ENCODE measurements at places on chromosomes 2 and 18.

GRCh38 chr2:132420816-132421805 lies 4.5 kb downstream of the GPR39 start:
- DNase-seq, result no peak

DNA sequence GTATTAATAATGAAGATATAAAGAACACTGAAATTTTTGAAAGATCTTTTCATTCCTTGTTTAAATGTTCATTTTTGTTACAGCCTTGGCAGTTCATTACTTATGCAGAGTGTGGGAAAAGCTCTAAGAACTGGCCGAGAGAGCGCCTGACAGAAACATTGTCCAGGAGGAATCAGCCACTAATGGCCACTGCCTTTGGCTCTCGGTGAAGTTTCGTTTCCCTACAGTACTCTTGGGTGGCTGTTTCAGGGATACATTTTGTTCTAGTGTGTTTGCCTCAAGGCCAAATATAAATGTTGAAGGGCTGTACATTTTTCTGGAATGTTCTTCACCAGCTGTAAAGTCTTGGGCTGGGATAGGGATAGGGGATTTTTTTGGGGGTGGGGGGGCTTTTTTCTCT lies 10.7 kb downstream of the SPTBN1 start:
- no peak for DNase-seq

GRCh38 chr2:160680294-160680693 lies 186.7 kb upstream of the RBMS1 start:
- no peak for DNase-seq

DNA sequence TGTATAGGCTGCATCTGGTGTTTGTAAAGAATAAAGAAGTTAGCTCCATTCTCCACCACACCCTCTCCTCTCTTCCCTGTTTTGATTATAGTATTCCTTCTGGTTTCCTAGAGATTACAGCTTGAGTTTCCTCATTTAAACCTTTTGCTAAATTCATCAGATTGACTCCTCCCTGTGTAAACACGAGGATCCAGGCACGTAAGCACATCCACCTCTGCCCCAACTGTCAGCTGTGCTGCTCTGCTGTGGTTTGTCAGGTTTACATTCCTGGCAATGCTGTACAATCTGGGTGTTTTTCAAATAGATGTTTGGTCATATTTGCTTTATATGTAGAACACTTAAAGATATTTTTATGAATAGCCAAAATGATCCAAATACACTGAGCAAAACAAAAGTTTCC lies 302.8 kb downstream of the PTGR3 start:
- DNase-seq, result no peak

GRCh38 chr2:122341007-122341406 lies 585.6 kb downstream of the TSN start:
- DNase-seq, result no peak

GRCh38 chr2:219906114-219907010 lies 278.9 kb downstream of the SLC4A3 start:
- DNase-seq, result no peak

- DNase-seq, result no peak
Observed at GRCh38 chr2:223813329-223813728, 24.1 kb downstream of the AP1S3 start.

DNA sequence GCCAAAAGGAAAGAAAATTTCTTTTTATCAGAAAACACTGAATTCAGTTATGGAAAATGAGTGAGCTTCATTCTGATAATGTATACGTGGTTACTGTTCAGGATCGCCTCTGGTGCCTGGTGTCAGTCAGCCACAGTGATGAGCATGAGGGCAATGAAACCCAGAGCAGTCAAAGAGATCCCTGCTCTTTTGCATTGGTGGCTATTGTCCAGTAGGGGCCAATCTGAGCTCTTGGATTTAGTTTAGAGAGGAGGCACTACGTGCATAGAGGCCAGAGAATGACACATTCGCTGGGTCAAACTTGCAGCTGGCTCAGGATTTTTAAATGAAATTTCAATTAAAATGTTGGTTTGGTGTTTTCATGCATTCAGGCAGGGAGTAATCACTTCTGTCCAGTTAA lies 522.9 kb downstream of the TMEM182 start:
- no peak for DNase-seq

DNA sequence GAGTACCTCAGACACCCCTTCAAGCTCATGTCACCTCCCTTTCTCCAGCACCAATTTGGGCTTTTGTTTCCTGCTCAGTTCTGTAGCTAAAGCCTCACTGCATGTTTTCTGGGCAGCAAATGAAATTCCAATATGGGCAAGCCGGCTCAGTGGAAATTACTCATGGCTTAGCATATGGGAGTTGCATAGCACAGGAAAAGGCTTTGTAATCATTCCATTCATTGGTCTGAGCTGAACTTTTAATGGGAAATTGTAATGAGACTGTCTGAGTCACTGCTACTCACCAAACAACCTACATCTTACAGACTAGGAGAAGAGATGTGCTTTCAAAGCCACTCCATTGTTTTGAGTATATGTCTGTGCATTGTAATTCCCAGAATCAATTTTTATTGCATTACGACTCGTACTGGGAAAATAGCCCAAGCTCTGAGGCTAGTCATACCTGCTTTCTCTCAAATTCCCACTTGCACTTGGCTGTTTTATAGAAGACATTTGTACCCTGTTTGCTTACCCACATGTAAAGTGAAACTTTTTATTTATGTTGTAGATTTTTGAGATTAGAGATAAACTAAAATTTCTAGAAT lies 139.5 kb upstream of the LRATD1 start:
- DNase-seq, result no peak

DNA sequence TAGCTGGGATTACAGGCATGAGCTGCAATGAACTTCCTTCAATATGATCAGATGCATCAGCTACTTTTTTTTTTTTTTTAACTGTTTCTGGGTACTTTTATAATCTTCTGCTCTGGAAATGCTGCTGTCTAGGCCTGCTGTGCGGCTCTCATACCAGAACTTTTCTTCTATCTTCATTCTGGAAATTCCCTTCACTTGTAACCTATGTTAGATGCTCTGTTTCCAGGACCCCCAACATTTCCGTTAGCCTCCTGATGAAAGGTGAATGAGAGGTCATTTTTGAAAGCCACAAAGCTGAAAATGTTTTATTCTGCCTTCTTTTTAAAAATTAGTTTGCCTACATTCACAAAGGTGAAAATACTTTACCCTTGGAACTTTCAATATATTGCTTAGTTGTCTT lies 8.6 kb downstream of the AGFG1 start:
- no peak for DNase-seq

- no peak for DNase-seq
Observed at GRCh38 chr18:58761241-58761969, 90.1 kb downstream of the MALT1 start.

DNA sequence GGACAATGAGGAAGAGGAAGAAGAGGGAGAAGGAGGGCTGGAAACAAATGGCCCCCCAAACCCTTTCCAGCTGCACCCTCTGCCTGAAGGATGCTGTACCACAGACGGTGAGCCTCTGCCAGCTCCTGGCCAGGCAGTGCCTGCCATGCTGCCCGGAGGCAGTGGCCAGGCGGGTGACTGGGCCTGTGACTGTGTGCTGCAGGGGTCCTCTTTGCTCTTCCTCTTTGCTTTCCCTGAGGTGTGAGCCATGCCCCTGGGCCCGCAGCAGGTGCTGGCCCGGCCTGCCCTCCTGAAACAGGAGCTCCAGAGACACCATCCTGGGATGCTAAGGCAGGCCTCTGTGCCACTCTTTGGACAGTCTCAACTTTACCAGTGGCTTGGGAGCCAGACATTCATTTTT lies 28.6 kb downstream of the GREB1 start:
- DNase-seq, result no peak

- no peak for DNase-seq
Observed at GRCh38 chr2:13413989-13414388, 697.3 kb downstream of the TRIB2 start.

GRCh38 chr18:8858888-8859511 lies 153.6 kb downstream of the MTCL1 start:
- no peak for DNase-seq

- DNase-seq, result no peak
Observed at GRCh38 chr18:32802591-32803451, 30.0 kb upstream of the KLHL14 start.

- DNase-seq, result no peak
Observed at GRCh38 chr2:9820020-9820973, 23.0 kb upstream of the TAF1B start.

DNA sequence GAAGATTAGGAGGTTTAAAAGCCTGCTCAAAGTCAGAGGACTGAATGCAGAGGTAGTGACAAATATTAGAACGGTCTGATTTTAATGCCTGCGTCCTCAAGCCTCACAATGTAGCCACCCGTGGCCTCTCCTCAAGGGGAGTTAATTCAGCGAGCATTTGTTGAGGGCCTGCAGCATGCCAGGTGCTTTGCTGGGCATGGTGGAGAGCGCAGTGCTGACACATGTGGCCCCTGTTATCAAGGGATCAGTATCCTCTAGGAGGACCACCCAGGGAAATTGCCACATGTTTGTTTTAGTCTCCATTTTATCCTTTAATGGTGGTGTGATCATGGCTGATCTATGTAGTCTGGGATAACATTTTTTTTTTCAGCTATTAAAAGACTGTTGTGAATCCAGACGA lies 19.2 kb downstream of the PMAIP1 start:
- no peak for DNase-seq

GRCh38 chr2:218954541-218955300 lies 4.7 kb upstream of the CDK5R2 start:
- DNase-seq, result no peak

GRCh38 chr2:136497709-136498108 lies 267.6 kb upstream of the THSD7B start:
- DNase-seq, result no peak

DNA sequence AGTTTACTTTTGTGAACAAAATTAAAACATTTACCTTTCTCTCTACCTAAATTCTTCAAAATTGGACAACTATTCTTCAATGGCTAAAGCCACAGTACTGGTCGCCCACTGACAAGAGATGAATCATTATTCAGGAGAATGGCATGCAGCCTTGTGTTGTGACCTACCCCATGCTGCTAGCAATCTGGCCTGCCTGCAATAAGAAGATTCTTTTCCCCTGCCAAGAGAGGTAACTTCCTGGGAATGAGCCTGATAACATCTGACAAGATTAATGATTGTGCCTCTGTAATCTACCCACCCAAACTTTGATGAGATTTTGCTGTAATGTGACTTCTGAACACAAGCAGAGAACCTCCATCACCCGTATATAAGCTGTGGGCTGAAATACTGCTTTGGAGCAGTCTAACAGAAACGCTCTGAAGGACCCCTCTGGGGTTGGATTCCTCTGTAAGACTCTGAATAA lies 47.0 kb upstream of the ST3GAL5 start:
- no peak for DNase-seq

DNA sequence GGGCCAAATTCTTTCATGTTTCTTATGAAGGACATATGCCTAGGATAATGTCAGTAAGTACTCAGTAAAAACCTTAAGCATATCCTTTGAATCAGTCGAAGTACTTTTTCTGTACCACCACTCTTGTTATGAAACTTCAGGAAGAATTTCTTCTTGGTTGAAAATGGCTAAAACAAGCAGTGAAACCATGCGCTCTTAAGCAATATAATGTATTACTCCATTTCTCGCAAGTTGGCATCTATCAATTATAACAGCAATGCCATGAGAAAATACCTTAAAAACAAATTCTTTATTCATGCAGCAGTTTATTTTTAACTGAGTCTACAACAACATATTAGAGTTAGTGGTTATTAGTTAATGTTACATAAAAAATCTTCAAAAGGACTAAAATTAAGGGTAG lies 41.0 kb downstream of the SLC66A3 start:
- DNase-seq, result no peak

GRCh38 chr2:218711550-218711929 lies 905 bp downstream of the TTLL4 start:
- DNase-seq, result no peak

- no peak for DNase-seq
Observed at GRCh38 chr2:101388232-101388631, 929 bp upstream of the CREG2 start.

GRCh38 chr2:105323111-105323510 lies 6.4 kb downstream of the TGFBRAP1 start:
- DNase-seq, result no peak

GRCh38 chr2:31329081-31329625 lies 85.4 kb downstream of the XDH start:
- no peak for DNase-seq

DNA sequence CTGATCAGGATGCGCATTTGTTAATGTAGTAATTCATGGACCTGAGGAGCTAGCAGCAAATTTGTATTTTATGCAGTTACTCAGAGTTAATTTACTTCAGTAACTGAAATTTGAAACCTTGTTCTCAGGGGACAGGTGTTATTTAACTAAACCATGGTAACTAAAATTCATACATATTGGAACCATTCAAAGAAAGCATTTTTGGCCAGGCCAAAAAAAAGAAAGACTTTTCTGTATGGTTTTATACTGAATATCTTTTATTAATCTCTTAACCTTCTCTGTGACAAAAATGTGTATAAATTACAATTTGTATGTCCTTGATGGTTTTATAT lies 4.4 kb upstream of the KLHL23 start:
- DNase-seq, result no peak

GRCh38 chr2:68774569-68775271 lies 40.1 kb downstream of the ARHGAP25 start:
- no peak for DNase-seq

- DNase-seq, result no peak
Observed at GRCh38 chr2:230932556-230933511, 7.8 kb upstream of the GPR55 start.

DNA sequence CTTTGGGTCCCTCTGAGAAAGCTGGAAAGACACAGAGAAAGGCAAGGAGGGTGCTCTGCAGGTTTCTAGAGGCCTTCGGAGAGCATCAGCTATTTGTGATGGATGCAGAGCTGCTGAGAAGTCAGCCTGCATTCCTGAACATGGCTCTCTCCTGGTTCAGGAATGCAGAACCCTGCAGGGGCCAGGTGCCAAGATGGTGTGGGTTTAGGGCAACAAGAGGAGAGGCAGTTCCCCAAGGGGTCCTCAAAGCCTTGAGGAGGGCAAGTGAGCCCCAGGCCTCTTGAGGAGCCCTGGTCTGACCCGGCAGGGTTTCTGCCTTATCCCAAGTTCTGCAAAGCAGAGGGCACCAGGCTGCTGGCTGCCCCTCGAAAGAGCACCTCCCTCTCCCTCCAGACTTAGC lies 93.3 kb downstream of the HS1BP3 start:
- no peak for DNase-seq

DNA sequence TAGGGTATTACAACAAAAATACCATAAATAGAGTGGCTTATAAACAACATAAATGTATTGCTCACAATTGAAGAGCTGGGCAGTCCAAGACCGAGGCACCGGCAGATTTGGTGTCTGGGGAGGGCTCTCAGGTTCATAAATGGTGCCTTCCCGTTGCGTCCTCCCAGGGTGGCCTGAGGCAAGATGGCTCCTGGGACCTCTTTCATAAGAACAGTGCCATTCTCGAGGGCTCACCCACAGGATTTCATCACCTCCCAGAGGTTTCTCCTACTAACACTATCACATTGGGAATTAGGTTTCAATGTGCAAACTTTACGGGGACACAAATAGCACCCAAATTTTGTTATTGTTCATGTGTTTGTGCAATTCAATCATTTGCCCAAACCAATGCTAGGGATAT lies 793.5 kb upstream of the HS6ST1 start:
- no peak for DNase-seq

DNA sequence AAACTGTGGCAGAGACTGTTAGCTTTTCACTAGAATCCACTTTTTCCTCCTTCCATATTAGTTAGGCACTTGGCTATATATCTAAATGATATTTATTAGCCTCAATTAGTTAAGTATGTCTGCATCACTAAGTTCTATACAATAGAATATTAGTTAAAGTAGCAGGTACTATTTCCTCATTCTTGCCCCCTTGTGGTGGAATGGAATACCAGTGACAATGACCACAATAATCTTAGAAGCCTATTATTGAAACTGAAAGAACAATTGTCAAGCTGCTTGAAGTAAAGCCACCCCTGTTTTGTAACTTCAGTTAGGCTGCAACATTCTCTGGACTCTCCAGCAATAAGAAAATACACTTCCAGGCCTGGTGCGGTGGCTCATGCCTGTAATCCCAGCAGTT lies 476.3 kb upstream of the VWC2L start:
- DNase-seq, result no peak

Data from stimulated activated CD4-positive, alpha-beta T cell treated with anti-CD3 and anti-CD28 coated beads, Interleukin-15, amount 100 ng/mL, for 1 hour (primary cell).